ENCODE measurements at places on chromosomes 4 and X.

GRCh38 chr4:119209077-119209476 is 3.4 kb upstream of the USP53 start:
- DNase-seq = peak; percentile 68

GRCh38 chrX:132968296-132968949 is 10.0 kb upstream of the HS6ST2 start:
- no peak for DNase-seq

DNA sequence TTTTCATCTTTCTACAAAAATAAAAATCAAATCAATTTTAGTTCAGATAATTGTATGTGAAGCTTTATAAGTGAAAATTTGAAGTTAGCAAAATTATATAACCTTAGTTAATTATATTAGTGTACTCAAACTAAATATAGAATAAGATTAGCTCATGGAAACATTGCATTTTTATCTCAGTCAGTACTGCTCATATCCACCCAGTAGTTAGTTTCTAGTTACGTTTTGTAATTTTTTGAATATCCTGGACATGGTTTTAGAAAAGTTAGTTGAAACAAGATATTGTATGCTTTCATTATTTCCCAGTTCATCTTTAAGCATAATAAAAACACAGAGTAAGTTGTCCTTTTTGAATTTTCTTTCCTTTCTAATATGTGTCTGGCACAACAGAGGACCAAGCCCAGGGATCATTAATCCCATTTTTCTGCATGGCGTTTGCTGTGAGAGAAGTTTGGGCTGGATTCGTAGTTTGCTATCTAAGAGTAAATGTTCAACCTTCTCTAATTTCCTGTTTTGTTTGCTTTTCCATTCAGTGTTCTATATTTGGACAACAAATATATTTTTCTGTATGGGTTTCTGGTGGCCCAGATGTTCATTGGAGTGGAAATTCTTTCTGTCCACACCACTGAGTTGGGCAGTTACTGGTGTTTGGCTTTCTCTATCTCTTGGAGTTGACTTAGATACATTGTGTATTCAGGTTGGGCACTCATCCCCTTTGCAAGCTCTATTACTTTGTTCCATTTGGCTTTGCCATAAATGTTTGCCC is 12.1 kb downstream of the TBL1X start:
- no peak for DNase-seq

- no peak for DNase-seq
Observed at GRCh38 chrX:13131396-13132137, 87.1 kb upstream of the FAM9C start.

- DNase-seq = no peak
Observed at GRCh38 chr4:48841045-48841827, 10.3 kb downstream of the OCIAD1 start.

Measured in hepatic stellate cell (primary cell).